ENCODE measurements at places on chromosomes 12 and 14.

DNA sequence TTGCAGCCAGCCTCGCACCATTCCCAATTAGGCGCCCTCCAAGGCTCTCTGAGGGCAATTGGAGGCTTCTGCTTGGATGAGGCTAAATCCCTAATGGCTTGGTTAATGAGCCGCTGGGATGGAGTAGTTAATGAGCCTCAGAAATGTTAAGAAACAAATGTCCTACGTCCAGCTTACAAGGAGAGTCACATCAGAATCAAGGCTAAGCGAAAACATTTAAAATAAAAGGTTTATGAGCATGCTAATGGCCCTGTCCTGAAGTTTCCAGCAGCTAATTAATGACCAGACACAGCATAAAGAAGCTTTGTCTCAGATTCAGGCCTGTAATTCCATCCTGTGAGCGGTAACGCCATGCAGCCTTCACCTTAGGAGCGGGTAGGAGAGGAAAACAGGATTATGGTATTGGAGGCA lies 200.7 kb upstream of the BCL2L14 start:
- no peak for DNase-seq

DNA sequence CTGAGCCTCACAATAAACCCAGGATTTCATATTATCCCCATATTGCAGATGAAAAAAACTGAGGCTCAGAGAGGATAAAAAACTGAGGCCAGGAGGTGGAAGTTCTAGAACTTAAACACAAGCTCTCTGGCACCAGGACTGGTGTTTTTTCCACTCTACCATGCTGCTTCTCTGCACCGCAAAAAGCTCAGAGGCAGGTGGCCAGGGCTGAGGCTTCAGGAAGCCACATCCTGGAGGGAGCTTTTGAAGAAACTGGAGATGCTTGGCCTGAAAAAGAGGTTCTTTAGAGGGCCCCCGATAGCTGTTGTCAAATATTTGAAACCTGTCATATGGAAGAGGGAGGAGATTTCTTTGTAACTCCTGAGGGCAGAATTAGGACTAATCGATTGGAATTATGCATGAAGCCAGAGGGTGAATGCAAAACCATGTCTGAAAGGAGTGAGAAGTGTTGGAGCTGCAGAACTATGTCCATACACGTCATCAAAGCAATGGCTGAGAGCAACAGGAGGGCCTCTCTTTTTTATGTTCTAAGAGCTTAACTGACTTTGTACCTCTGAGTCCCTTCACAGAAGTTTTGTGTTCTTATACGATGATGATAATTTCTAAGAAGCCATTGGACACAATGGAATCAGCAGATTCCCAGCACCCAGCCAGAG lies 448.6 kb downstream of the FUT8 start:
- DNase-seq = no peak

DNA sequence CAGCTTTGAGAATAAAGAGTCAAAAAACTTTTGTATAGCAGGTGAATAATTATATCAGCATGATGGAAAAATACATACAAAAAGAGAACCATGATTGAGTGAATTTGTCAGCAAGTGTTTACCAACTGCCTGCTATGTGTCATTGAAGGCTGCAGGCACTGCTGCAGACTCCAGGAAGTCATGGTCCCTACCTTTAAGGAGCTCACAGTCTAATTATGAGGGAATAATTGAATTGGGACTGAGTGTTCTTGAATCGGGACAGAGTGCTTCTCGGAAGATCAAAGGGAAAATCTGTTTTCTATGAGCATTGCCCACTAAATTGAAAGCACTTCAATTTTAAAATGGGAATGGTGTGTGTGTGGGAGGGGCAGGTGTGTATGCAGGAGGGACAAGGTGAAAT lies 9.5 kb downstream of the OR10AD1 start:
- no peak for DNase-seq

DNA sequence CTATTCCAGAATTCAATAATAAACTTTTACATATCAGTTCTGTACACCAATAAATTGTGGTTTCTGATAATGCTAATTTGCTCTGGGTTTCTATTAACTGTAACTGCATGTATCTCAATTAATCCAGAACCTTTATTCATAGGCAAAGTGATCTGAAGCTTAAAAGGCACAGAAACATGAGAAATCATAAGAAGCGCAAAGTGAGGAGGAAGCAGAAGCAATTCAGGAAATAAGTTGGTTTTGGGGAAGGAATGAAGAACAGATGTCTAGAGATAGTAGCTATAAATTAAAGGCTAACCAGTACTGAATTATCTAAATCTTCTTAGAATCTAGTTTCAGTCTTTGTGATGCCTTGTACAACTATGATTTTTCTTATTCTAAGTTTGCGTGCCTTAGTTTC lies 24.6 kb downstream of the KERA start:
- no peak for DNase-seq

DNA sequence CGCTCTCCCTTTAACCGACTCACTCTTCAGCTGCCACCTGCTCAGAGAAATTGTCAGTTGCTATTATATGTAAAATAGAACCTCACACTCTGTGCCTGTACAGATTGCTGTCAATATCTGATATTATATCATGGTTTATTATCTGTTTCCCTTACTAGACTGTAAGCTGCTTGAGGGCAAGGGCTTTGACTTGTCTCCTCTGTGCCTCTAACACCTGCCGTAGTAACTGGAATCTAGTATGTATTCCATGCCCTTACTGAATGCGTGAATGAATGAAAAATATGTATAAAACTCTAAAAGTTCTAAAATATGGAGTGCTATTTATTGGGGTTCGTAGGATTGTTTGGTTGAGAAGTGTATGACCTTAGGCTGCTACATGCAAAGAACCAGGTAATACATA lies 1.7 kb upstream of the CD69 start:
- no peak for DNase-seq

All from HCT116 (cell line).